ENCODE measurements at places on chromosomes 3 and 15.
A peak's percentile ranks its signal among the peaks of the same experiment; 100 is the strongest.

- no peak for DNase-seq
Observed at GRCh38 chr15:58014470-58014869, 51.0 kb downstream of the ALDH1A2 start.

DNA sequence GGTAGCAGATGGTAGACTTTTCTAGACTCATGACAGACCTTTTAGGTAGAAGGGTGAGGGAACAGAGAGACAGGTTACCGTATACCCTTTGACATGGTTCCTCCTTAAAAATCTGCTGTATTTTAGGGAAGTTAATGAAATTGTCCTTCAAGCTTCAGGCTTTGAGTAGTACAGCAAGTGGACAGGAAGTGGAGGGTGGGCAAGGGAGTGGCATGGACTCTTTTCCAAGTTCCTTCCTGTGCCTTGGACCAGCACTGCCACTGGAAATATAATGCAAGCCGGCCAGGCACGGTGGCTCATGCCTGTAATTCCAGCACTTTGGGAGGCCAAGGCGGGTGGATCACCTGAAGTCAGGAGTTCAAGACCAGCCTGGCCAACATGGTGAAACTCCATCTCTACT, 156.1 kb upstream of the LRRFIP2 start:
- no peak for DNase-seq

DNA sequence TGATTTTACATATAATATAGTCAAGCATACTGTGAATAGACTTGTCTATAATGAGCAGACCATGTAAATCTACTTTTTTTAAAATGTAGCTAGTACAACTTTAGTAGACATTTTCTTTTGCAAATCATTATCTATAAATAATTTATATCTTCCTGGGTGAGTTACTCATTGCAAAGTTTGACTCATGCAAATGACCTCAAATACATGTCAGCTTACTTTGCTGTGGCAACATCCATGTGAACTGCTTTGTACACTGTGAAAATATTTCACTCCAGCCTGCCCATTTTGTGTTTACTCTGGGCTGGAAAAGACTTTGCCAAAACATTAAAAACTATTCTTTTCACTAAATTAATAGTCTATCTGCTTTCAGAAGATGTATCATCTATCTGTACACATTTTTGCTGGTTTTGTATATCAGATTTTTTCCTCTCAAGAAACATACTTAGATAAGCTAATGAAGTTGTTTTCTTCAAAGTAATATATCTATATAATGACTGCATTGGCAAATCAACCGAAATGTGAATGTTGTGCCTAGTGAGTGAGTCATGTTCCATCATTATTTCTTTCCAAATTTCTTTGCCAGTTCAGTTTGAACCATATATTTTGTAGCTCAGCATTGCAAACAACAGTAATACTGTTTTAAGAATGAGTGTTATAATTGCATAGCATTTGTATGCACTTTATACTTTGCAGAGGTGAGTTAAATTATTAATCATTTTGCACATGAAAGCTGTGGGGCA, 26.5 kb downstream of the IGSF10 start:
- no peak for DNase-seq

GRCh38 chr15:44710236-44711095, 657 bp downstream of the PATL2 start:
- DNase-seq, result peak; percentile 71

DNA sequence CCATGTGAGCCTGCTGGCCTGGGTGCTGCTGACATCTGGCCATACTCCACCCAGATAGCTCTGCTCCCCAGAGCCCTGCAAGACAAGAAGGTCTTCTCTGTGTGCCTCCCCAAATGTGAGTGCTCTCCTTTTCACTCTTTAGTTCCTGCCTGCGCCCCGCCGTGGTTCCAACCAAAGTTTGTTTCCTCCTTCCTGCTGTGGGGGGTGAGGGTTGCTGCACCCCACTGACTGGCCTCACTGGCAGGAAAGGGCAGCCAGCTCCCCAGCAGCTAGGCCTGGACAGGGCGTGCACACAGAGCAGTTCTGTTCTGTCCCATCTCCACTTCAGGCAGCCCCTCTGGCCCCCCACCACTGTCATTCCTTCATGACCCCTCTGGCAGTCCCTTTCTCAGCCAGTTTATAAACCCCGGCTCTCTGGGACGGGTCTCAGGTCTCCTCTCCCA, 5.4 kb upstream of the CCDC174 start:
- no peak for DNase-seq

- no peak for DNase-seq
Observed at GRCh38 chr3:186044427-186044826, 64.5 kb downstream of the ETV5 start.

DNA sequence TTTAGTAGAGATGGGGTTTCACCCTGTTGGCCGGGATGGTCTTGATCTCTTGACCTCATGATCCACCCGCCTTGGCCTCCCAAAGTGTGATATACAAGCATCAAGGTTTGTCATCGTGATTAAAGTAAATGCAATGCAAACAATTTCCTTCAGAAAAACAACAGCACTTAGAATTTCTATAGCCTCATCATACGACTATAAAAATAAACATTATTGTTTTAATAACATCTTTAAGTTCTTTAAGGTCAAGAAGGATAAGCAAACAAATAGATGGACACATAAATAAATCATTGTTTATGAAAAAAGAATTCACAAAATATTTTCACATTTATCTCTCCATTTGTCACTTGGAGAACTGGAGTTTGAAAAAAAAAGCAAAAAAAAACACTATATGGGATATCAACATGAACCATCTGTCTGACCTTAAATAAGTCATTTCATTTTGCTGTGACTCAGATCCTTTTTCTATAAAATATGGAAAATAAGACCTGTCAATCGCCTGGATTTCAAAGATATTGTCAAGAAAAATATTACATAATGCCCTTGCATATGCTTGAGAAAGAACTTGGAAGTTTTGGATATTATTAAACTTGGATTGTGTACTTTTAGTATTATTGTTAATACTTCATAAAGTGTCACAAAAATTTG, 642.0 kb upstream of the KCNMB2 start:
- no peak for DNase-seq

- DNase-seq, result no peak
Observed at GRCh38 chr3:98027085-98027446, 8.0 kb downstream of the GABRR3 start.

GRCh38 chr3:56622381-56622780, 60.7 kb downstream of the TASOR start:
- DNase-seq, result no peak

- DNase-seq, result no peak
Observed at GRCh38 chr15:41930221-41930866, 36.5 kb upstream of the SPTBN5 start.

DNA sequence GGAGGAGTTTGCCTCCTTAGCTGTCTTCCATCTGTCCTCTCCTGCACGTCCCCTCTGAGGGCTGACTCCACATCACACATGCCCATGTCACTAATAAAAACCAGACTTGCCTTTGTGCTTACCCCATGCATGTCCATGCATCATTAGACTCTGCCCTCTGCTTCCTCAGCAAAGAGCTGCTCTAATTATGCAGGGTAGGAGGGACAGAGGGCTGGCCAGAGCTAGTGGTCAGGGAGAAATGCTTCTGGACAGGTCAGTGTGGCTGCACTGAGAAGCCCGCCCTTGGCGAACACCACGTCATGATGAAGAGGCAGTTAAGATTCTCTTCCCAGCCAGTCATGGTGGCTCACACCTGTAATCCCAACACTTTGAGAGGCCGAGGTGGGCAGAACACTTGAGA, 8.9 kb downstream of the CA12 start:
- no peak for DNase-seq

DNA sequence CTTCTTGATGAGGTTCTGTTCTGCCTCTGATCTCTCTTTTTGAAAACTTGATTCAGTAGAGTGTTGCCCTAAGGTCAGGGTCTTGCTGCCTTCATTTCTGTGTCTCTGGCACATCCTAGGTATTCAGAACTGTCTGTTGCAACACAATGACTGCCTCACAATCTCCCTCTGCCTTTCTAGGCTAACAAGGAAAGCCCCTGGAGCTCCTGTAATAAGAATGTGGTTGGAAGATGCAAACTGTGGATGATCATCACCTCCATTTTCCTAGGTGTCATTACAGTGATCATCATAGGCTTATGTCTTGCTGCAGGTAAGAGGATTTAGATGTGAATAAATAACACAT, 7.0 kb downstream of the C3orf52 start:
- no peak for DNase-seq

DNA sequence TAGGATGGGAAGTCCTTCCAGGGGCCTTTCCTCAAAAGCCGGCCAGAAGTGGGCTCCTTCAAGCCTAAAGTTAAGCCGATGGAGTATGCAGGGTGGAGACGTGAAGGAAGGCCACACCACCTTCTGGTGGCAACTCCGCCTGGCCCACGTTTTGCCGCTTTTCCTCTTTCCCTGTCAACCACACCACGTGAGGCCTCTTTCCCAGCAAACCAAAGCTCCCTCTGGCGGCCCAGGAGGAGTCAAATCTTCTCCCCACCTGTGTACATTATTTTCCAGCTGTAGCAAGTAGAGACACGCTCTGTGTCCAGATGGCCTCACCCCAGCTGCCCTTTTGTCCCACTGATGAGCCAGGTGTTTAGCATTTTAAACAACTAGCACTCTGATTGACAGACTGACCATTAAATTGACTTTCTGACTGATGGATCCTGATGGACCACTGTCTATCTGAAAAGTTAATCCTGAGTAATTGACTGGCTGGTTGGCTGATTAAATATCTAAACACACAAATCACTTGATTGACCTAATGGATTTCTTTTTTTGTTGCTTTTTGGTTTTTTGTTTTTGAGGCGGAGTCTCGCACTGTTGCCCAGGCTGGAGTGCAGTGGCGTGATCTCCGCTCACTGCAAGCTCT, 59.6 kb upstream of the ZBTB38 start:
- no peak for DNase-seq

DNA sequence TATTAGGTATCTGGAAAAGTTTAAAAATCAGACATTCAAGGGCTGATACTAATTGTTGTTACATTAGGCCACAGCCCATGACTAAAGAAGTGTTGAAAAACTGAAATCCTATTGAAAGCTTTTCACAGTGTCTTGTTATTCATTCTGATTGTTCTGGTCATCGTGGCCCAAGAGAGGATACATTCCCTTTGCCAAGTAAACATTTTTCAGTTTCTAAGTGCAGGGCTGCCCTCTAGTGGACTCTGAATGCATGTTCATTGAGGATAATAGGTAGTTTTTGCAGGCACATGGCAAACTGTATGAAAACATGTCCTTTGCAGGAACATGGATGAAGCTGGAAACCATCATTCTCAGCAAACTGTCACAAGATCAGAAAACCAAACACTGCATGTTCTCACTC, 181.1 kb downstream of the MYRIP start:
- no peak for DNase-seq

DNA sequence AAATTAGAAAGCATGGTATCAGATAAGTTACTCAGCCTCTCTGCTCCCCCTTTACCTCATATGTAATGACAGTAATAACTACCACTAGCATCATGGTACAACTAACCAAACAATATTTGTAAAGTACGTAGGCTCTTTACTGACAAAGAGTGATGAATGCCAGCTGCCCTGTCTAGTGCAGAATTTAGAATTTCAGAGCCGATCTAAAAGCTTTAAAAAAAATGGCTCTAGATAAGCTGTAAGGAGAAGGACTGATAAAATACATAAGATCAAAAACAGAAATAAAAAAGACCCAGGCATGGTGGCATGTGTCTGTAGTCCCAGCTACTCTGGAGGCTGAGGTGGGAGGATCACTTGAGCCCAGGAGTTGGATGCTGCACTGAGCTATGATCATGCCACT, 424.1 kb downstream of the MAGI1 start:
- DNase-seq, result no peak

- no peak for DNase-seq
Observed at GRCh38 chr3:5731100-5731499, 543.6 kb downstream of the EDEM1 start.

DNA sequence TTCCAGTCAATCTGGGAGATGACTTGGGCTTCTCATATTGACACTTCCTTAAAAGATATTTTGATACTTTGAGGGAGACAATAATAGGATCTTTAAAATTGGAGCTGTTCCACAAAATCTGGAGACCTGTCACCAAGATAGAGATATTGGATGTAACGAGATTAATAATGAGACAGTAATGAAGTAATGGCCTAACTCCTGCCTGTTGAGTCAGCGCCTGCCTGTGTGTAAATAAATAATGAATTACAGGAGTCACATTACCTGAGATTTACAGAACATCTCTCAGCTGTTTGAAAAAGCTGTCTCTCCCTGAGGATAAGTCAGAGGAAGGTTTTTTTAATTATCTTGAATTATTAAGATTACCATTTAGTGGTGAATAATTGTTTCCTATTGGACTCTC, 43.8 kb upstream of the MITF start:
- no peak for DNase-seq

- no peak for DNase-seq
Observed at GRCh38 chr3:83003917-83004316, 1242.5 kb upstream of the GBE1 start.

DNA sequence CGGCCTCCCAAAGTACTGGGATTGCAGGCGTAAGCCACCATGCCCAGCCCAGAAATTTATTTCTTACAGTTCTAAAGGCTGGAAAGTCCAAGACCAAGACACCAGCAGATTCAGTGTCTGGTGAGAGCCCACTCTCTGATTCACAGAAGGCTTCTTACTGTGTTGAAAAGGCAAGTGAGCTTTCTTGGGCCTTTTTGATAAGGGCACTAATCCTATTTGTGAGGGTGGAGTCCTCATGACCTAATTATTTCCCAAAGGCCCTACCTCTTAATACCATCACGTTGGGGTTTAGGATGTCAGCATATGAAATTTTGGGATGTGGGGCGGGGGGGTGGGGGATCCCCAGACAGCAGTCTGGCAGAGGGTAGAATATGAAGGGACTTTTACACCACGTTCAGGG, 47.5 kb upstream of the MEX3B start:
- DNase-seq, result no peak

DNA sequence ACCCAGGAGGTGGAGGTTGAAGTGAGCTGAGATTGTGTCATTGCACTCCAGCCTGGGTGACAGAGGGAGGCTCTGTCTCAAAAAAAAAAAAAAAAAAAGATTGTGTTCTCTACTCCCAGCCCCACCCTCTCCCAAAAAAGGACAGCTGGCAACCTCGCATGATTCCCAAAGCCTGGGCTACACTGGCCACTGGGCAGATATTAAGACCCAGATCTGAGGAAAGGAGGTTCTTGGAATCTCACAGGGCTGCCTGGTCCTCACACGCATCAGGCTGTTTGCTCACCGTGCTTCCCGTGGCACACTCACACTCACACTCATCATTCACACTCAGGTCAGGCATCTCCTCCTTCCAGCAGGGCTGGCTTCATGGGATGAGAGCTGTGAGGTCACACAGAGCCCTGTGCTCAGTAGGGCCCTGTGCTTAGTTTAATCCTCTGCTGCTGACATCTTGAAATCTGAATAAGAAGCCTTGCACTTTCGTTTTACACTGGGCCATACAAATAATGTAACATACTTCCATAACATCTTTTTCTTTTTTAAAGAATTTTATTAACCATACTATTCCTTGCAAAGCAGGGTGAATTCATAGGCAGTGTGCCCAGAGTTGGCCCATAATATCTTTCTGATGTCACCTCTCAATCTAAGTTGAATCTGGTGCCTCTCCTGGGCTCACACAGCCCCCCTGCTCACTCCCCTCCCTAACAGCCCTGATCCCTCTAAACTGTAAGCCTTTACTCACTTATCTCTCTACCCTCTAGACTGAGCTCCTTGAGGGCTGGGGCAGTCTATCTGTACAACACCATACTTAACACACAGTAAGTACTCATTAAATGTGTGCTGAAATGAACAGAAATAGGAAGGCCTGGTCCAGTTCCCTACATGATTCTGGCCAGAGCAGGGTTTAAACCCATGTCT, 50.2 kb upstream of the C15orf39 start:
- DNase-seq, result no peak
